Stomach (tissue), 19 donors: ENCODE measurements at places on chromosomes 2 and 18.

DNA sequence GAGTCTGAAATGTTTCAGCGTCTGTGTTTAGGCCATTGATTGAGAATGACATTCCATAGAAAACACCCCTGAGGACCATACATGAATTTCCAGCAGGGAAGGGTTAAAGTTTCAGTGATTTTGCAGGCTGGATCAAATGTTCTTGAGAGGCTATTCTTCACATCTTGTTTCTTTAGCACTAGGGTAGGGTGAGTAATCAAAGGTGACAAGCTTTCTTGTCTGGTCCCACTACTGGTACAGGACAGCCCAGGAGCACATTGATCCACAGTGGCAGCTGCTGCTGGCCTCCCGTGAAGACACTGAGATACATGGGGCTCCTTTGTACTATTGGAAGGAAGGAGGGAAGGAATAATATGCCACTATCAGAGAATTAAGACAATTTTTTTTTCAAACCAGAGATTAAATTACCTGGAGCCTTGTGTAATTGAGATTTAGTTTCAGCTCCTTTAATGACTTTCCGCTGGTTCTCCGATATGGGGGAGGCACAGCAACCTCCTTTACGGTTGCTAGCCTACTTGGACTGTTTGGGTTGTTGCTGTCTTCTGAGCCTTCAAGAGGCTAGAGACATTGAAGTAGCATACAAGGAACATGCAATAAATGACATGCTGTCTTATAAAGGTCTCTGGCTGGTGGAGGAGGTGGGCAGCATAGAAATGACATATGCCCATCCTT lies 368.9 kb downstream of the SOX11 start:
- no peak for DNase-seq

- DNase-seq, result no peak
These were observed 1.7 kb upstream of the NEURL3 start for GRCh38 chr2:96506907-96507240.

- DNase-seq, result peak; percentile 9
These were observed 18.0 kb downstream of the COLEC11 start for GRCh38 chr2:3612639-3613523.

DNA sequence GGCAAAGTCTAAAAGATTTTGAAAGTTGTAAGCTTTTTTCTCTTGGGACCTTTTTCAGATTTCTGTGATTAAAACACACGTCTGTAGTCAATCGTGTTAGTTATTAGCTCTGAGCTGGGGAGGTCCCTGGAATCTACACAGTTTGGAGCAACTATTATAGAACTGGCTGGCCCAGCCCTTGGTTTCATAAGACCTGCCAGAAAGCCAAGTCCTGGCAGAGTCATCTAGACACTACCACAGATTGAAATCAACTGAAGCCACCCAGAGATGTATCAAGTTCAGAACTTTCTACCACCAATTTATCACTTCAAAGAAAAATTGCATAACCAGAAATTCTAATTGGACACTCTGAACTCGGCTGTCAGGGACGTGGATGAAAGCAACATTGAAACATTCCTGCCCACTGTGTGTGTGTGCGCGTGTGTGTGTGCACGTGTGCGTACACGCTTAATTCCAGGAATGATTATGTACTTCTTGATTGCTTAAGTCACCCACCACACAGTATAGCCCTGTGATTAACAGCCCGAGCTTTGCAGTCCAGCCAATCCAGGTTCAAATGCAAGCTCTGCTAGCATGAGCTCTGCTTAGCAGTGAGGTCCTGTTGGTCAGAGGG lies 126.3 kb downstream of the TPGS2 start:
- no peak for DNase-seq

- no peak for DNase-seq
These were observed 308.4 kb downstream of the NDUFA10 start for GRCh38 chr2:239716536-239717318.

- no peak for DNase-seq
These were observed 140.7 kb downstream of the NCK2 start for GRCh38 chr2:105885456-105885855.

- DNase-seq, result no peak
These were observed 7.1 kb upstream of the IL1RL1 start for GRCh38 chr2:102304268-102304667.

- no peak for DNase-seq
These were observed 61.8 kb downstream of the CDH2 start for GRCh38 chr18:28115149-28115550.

- DNase-seq, result no peak
These were observed 36.6 kb downstream of the GPR155 start for GRCh38 chr2:174450021-174450816.

DNA sequence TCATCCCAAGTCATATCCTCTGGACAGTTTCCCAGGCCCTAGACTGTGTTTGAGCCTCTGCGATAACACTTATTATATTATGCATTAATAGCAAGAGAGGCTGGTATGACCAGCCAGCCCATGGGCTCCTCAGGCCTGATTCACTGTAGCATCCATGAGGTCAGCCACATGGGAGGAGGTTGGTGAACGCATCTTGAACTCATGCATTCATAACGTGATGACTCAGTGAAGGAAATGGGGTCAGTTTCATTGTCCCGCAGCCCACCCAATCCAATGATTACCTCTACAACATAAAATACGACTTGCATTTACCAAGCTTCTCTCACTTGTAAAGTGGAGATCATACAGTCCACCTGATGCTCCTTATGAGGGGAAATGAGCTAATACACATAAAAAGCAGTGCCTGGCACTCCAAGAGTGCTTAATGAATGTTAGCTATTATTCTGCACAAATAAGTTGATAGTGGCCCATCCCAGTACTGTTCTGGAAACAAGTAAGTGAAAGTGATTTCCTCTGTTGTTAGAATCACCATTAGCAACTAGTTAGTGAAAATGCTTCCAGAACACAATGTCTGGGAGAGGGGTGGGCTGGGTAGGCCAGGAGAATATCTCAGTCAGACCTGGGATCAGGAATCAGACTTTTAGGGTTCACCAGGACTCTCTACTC lies 46.1 kb upstream of the CELF4 start:
- no peak for DNase-seq

DNA sequence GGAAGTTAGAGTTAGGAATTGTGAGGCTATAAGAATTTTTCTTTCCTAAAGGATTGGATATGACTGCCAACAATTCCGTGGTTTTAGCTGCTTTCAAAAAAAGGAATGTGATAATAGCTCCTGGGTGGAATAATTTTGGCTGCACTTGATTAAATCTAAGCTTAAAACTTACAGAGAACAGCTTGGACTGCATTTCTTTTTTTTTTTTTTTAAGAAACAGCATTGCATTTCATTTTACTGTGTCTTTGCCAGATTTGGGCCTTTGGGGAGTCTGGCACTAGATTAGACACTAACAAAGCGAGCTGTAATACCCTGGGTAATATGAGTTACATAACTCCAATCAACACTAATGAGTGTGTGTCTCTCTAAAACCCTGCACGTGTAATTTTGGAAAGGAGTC lies 37.8 kb upstream of the ZNF397 start:
- no peak for DNase-seq

- peak; percentile 79 for DNase-seq
These were observed 8.9 kb downstream of the TNS1 start for GRCh38 chr2:217993817-217994463.

DNA sequence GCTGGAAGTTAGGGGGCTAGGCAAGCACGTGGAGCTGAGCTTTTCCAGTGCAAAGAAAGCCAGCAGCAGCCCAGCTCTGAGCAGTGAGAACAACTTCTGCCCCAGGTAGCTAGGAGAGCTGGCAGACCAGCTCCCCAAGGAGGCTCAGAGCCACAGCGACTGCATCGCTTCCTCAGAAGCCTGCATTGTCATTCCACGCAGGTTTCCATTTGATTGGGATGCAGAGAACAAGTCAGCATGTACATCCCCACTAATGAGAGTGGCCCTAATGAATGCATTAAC lies 45.1 kb downstream of the C1QL2 start:
- DNase-seq, result no peak

GRCh38 chr2:16244153-16244965 lies 304.0 kb downstream of the MYCN start:
- peak; percentile 57 for DNase-seq

GRCh38 chr2:887639-888038 lies 63.0 kb upstream of the SNTG2 start:
- no peak for DNase-seq

- no peak for DNase-seq
These were observed 274.4 kb upstream of the HDAC4 start for GRCh38 chr2:239674981-239675825.

GRCh38 chr2:222196159-222196558 lies 102.6 kb downstream of the PAX3 start:
- no peak for DNase-seq

GRCh38 chr2:206345606-206346005 lies 71.1 kb downstream of the ZDBF2 start:
- DNase-seq, result no peak

GRCh38 chr2:10091182-10091888 lies 11.1 kb upstream of the CYS1 start:
- DNase-seq, result peak; percentile 51

DNA sequence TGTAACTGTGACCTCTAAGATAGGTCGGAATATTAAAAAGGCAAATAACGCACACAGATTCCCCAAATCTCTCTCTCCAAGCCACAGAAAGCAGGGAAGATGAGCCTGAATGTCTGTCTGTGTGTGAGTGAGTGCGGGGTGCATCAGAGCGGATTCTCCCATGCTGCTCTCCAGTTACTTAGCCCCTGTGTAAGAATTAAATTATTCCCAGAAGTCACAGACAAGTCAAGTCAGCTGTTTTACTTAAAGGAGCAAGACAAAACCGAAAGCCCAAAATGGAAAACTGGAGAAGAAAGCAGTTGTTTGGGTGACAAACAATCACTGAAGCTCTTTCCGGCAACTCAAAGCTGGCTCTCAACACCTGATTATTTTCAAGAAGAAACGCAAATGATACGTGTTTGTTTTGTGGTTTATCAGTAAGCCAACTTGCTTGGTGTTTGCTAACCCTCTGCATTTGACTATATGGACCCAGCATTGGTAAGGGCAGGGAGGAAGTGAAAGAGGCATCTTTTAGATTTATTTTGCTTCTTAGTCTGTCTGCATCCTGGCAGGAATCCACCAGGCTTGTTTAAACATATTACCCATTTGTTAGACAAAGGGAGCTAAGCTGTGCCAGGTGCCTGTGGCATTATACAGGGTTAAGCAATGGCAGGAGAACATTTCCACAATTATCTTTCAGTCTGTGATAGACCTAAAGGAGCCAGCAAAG lies 121.5 kb upstream of the CREB1 start:
- DNase-seq, result peak; percentile 72

- no peak for DNase-seq
These were observed 15.9 kb upstream of the TPO start for GRCh38 chr2:1397350-1397749.

DNA sequence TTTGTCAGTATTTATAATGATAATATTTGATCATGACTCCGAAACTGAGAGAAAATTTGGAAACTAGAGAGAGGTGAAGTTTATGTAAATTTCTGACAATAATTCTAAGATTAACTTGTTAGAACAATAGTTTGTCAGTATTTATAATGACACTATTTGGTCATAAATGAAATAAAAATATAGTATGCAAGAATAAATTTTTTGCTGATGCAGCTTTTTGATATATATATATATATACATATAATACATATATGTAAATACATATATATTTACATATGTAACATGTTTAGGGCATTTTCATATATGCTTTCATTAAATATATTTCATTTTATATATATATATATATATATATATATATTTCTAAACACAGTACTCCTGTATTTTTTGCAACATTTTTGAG lies 1158.1 kb downstream of the LRP1B start:
- no peak for DNase-seq

GRCh38 chr2:72894514-72894913 lies 7.3 kb downstream of the SPR start:
- DNase-seq, result no peak

DNA sequence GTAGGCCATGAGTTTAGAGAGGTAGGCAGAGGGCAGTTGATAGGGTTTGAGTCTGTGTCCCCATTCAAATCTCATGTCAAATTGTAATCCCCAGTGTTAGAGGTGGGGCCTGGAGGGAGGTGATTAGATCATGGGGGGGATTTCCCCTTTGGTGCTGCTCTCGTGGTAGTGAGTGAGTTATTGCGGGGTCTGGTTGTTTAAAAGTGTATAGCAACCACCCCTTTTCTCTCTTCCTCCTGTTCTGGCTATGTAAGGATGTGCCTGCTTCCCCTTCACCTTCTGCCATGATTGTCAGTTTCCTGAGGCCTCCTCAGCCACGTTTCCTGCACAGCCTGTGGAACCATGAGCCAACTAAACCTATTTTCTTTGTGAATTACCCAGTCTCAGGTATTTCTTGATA lies 25.5 kb downstream of the MARCHF4 start:
- no peak for DNase-seq

DNA sequence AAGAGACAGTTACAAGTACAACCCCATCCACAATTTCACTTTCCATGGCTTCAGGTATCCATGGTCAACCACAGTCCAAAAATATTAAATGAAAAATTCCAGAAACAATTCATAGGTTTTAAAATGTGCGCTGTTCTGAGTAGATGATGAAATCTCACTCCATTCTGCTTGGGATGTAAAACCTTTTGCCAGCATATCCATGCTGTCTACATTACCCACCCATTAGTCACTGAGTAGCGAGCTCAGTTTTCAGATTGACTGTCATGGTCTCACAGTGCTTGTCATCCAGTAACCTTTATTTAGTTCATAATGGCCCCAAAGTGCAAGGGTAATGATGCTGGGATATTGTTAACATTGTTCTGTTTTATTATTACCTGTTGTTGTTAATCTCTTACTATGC lies 40.5 kb downstream of the SMAD4 start:
- no peak for DNase-seq

- peak; percentile 22 for DNase-seq
These were observed 937 bp upstream of the LANCL1 start for GRCh38 chr2:210477496-210477895.

DNA sequence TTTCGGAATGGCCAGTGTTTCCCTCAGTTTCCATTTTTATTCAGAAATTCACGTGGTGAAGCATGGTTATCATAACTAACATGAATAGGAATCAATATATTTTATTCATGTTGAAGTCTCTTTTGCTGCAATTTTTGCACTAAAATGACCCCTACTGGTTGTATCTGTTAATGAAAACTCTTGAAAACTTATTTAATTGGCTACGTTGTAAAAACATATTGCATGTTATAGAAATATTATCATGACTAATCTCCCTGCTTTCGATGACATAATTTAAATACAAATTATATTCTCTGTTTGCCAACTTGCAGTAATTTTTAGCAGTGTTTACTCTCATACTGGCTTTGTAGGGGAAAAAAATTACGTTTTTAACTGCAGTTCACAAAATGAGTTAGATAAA lies 3.5 kb downstream of the CRIM1 start:
- peak; percentile 36 for DNase-seq

GRCh38 chr2:26455037-26455669 lies 22.8 kb downstream of the OTOF start:
- DNase-seq, result no peak
